ENCODE measurements at places on chromosomes 4 and X. TPM values are rescaled to one million over a fixed set of nuclear protein-coding genes. Genes with fewer than 3 reads are reported as not detected.

PNCK gene
- total RNA-seq: not detected

ZMYM3 gene
- 17.8 TPM for total RNA-seq

RIPPLY1 gene
- total RNA-seq: not detected

TMPRSS11E gene
- 0.30 TPM for total RNA-seq

RADX gene
- 4.2 TPM for total RNA-seq

SERTM2 gene
- total RNA-seq: 0.20 TPM

GASK1B gene
- total RNA-seq: not detected

ANXA3 gene
- 112 TPM for total RNA-seq

XAGE1A gene
- 2.2 TPM for total RNA-seq

CXCL5 gene
- total RNA-seq: 0.10 TPM
